ENCODE measurements at places on chromosomes 3 and 15. TPM values are rescaled to one million over a fixed set of nuclear protein-coding genes. Genes with fewer than 3 reads are reported as not detected.

Gene PRICKLE2
- not detected for total RNA-seq

Gene LRRC34
- 13.7 TPM for total RNA-seq

Gene C3orf80
- total RNA-seq, result not detected

Gene PPIB
- 544 TPM for total RNA-seq

Gene GOLGA6L4
- 1.1 TPM for total RNA-seq

Gene CASR
- total RNA-seq, result not detected

Gene PCYT1A
- 27.9 TPM for total RNA-seq

DNA sequence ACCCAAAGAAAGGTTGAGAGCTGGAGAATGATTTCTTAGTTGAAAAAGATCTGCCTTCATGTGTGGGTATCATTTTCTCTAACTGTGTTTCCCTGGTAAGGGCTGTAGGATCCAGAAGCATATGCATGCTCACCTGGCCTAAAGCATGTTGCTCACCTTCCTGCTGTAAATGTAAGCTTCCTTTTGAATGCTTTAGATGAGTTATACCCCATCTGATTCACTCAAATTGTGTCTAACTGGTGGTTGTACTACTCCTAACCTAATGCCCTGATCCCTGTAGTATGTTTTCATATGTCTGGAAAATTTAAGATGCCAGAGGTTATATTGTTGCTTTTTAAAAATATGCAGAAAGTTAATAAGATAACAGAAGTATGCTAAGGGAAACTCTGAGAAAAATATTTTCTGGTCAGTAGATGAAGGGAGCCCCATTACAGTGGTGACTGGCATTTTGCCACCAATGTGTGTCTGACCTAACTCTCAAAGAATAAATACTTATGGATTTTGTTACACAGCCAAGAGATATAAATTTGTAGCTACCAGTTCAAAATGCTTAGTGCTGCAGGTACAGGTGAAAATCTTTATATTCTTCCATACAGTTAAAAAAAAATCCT lies 7.7 kb downstream of the FILIP1L start:
- no peak for DNase-seq

DNA sequence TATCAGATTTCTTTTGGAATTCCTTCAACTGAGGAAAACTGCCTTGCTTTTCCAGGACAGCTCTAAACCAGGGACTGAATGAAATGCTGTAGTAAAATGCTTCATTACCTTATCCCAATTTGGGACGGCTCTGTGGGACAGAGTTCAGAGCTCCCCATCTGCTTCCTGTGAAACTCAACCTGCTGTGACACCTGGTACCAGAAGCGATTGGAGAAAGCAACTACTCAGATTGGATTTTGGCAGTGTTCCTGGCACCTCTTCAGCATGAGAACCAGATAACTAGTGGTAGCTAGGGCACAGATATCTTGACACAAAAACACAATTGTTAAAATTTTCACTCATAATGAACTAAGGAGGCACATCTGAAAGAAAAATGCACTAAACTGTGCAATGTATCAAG lies 539.1 kb downstream of the SI start:
- DNase-seq, result no peak

- no peak for DNase-seq
These were observed 38.9 kb downstream of the RYK start for GRCh38 chr3:134211797-134212196.

DNA sequence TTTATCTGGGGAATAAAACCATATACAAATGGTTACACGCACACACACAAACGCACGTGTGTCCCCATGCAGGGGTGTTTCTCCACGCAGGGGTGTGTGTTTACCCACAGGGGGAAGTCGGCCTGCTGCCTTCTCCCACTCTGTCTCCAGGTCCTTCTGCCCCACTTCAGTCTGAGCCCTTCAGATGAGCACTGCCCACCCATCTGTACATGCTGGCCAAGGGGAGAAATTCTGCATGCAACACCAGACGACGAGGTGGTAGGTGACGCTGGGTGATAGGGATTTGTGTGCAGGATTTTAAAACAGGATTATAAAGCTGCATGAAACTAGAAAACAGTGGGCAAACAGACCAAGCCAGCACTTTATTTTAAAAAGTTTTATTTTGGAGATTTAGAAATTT lies 122.5 kb downstream of the TJP1 start:
- DNase-seq, result no peak

GRCh38 chr3:34675383-34676120 lies 877.1 kb downstream of the PDCD6IP start:
- DNase-seq, result no peak

GRCh38 chr15:49712846-49713450 lies 92.1 kb downstream of the DTWD1 start:
- no peak for DNase-seq

- no peak for DNase-seq
These were observed 5.5 kb downstream of the DIS3L start for GRCh38 chr15:66298803-66299251.

GRCh38 chr3:89521328-89521727 lies 413.9 kb downstream of the EPHA3 start:
- DNase-seq, result no peak

DNA sequence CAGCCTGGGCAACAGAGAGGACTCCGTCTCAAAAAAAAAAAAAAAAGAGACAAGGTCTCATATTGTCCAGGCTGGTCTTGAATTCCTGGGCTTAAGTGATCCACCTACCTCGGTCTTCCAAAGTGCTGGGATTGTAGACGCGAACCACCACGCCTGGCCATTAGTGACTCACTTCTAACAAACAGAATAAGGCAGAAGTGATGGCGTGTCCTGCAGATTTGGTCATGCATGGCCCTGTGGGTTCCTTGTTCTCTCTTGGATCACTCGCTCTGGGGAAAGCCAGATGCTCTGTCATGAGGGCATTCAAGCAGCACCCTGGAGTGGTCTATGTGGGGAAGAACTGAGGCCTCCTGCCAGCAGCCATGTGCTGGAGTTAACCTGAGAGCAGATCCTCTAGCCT lies 27.4 kb upstream of the TJP1 start:
- no peak for DNase-seq

GRCh38 chr3:193743702-193744047 lies 150.7 kb downstream of the OPA1 start:
- DNase-seq, result no peak

- no peak for DNase-seq
These were observed 106.9 kb upstream of the RNU6-1 start for GRCh38 chr15:67946701-67947100.

DNA sequence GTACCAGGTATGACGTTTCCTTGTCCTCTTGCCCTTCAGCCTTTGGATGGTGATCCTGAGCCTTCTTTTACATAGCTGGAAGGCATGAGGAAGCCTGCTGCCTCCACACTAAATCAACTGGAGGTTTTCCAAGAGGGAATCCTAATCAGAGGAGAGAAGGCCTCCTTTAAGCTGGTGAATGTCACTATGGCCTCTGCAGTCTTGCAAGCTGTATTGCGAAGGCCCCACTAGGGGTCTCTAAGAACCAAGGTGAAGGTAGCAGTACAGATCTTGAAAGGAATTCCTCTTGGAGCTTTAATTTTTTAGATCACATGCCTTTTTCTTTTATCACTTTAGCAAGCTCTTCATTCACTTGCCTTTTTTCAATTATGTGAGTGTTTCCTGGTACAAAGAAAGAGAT lies 119.2 kb downstream of the GHSR start:
- no peak for DNase-seq

DNA sequence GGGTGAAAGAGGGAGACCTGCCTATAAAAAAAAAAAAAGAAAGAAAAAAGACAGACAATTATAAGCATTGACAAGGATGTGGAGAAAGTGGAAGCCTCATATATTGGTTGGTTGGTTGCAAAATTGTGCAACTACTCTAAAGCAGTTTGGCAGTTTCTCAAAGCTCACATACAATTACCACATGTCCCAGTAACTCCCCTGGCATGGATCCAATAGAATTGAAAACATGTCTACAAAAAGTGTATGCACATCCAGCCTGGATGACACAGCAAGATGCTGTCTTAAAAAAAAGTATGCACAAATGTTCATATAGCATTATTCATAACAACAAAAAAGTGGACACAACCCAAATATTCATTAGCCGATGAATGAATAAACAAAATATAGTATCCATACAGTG lies 19.5 kb downstream of the SETMAR start:
- no peak for DNase-seq

- no peak for DNase-seq
These were observed 315.8 kb upstream of the CDIN1 start for GRCh38 chr15:36263666-36264065.

DNA sequence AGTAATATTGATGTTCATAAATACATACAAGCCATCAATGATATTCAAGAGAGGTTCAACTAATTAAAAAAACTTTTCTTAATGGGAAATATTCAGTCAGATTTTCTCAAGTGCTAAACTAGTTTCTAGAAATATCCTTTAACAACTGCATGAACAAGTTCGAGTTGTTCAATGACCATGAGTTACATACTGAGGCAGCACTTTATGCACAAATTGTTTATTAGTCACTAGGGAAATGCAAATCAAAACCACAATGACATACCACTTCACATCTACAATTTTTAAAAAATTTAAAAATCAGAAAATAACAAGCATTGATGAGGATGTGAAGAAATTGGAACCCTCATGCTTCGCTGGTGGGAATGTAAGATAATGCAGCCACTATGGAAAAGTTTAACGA lies 62.4 kb downstream of the RAD18 start:
- no peak for DNase-seq

- DNase-seq, result no peak
These were observed 134.4 kb upstream of the ROBO1 start for GRCh38 chr3:79902151-79902550.

GRCh38 chr3:53744351-53744750 lies 101.9 kb downstream of the CHDH start:
- DNase-seq, result no peak

- peak; percentile 7 for DNase-seq
These were observed 29.5 kb downstream of the LINS1 start for GRCh38 chr15:100572362-100572983.

GRCh38 chr3:36591959-36592358 lies 172.4 kb downstream of the DCLK3 start:
- no peak for DNase-seq

- DNase-seq, result no peak
These were observed 150.3 kb downstream of the RPLP1 start for GRCh38 chr15:69602921-69603320.

- peak; percentile 14 for DNase-seq
These were observed 788 bp downstream of the FOXB1 start for GRCh38 chr15:60004846-60005351.

- no peak for DNase-seq
These were observed 29.6 kb downstream of the SEC61A1 start for GRCh38 chr3:128081846-128082245.

- DNase-seq, result no peak
These were observed 122.3 kb downstream of the HCN4 start for GRCh38 chr15:73246439-73246838.
